ENCODE measurements at places on chromosomes 3 and 15.

GRCh38 chr3:32154205-32154579 lies 47.8 kb downstream of the GPD1L start:
- no peak for DNase-seq

DNA sequence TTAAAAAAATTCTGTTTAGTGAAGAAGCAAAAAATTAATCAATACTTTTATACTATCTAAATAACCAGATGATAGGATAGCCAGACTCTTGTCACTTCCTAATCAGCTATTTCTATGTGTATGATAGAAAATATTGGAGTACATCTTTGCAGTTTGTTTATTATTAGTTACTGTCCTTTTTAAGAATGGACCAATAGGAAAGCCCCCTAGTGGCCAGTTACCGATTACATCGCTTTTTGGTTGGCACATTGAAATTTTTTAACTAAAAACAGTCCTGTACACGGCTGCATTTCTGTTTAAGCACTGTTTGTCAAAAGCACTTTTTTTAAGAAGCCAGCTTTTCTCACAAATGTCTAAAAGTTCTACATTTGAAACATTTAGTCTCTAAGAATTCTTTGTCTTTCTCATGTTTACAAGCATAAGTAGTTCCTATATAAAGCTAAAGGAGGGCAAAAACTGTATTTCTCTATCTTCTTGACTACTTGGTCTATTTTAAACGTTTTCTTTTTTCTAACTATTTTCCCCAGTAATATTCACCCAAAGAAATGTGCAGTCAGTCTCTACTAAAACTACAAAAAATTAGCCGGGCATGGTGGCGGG lies 253.2 kb upstream of the LRTM1 start:
- DNase-seq = peak; percentile 64

- no peak for DNase-seq
Measured at GRCh38 chr3:172892158-172892557, 141.6 kb downstream of the ECT2 start.

GRCh38 chr3:126208606-126209256 lies 28.3 kb upstream of the ALDH1L1 start:
- DNase-seq = peak; percentile 64

DNA sequence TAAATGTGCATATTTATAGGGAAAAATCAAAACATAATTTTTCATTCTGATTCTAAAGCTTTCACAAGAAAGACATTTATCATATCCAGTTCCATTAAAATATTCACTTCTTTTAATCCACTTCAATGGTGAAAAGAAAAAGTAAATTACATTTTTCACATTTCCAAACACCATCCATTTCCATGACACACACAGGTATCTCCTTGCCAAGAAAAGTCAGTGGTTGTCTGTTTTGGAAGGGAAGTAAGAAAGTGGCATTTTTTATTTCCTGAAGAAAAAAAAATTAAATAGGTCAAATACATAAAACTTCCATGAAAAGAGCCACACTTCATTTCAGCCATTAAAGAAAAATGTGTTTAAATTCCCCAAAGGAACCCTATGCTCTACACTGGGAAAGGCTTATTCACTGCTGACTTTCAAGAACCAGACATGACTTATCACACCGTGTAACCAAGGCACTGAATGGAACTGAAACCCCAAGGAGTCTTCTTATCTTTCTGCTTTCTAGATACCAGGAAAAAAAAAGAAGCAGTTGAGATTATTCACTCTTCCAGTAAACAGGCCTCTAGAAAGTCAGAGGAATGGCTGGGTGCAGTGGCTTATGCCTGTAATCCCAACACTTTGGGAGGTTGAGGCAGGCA lies 44.5 kb downstream of the OSBPL10 start:
- DNase-seq = peak; percentile 83

DNA sequence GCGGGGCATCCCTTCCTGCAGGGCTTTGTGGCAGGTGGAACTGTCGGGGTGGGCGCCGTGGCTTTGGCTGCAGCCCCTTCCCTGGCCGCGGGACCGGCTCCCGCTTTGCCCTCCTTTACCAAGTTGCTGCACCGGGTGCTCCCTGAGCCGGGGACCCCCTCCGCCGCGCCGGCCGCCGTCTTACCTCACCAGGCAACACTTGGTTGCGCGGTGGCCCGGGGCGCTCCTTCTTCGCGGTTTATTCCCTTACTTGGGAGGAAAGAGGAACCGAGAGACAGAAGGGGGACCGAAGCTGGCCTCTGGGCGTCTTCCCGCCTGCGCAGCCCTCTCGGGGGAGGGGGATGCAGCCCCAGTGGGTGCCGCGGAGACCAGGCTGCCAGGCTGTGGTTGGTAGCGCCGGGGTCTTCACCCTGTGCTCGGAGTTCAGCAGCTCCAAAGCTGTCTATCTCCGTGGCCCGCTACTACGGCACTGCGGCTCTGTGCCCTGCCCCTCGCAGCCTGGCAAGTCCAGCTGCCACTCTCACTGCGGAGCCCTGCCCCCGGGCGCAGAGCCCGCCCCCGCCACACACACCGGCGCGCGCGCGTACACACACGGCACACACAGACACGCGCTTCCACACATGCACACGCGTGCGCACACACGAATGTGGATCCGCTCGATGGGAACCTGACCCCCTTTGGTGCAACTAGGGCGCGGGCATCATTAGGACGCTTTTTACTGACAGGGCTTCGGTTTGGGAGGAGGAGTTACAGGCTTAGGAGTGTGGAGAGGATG lies at the start of gene DGKG:
Gene DGKG (minus strand): TSS at position 473 of the 775 bp plus-strand sequence. CDS start 41,775 bp downstream, outside the sequence.
- DNase-seq = no peak

DNA sequence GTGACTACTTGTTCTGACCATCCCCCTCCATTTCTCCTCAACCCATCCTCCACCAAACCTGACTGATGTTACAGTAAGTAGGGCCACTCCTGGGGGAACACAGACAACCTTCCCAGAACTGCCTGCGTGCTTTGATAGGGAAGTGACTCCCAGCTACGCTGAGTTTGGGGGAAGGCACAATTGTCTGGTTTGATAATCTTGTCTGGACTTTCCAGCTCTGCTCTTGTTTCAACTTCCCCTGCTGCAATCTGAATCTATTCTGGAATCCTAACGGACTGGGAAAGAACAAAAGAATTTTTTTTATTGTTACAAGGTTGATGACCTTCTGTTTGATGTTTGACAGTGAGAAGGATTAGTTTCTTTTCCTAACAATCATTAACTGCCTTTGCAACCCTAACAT lies 895.6 kb downstream of the ROBO1 start:
- DNase-seq = peak; percentile 69

DNA sequence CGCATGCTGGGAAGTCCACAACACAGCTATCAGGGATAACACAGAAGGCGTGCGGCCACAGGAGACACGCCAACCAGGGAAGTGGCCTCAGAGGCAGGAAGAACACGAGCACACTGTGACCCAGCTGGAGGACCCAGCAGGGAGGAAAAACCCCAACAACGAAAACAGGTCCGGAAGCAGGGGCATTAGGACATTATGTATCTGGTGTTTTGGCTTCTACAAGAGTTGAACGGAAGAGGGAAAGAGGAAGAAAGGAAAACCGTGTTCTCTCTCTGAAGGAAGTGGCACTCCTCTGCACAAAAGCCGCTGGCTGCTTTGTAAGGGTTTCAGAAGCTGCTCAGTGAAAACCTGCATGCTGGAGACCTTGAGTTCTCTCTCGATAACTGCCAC lies 61.8 kb downstream of the HACD2 start:
- DNase-seq = no peak

- no peak for DNase-seq
Measured at GRCh38 chr3:141147657-141148056, 84.0 kb upstream of the PXYLP1 start.

DNA sequence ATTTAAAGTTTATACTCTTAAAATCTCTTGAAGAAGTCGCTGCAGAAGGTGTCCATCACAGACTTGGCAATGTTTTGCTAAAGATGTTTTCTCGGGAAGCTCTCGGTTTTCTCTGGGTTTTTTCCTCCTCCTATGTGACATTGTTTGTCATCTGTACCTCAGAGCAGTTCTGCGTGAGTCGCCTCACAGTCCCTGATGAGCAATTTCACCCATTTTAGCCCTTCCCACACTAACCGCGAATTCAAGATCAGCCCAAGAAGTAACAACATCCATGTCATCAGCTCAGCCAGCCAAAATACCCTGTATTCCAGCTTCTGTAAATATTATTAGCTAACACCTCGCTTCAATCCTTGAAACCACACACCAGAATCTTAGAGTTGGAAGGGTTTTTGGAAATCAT lies 224.3 kb upstream of the SETMAR start:
- no peak for DNase-seq

DNA sequence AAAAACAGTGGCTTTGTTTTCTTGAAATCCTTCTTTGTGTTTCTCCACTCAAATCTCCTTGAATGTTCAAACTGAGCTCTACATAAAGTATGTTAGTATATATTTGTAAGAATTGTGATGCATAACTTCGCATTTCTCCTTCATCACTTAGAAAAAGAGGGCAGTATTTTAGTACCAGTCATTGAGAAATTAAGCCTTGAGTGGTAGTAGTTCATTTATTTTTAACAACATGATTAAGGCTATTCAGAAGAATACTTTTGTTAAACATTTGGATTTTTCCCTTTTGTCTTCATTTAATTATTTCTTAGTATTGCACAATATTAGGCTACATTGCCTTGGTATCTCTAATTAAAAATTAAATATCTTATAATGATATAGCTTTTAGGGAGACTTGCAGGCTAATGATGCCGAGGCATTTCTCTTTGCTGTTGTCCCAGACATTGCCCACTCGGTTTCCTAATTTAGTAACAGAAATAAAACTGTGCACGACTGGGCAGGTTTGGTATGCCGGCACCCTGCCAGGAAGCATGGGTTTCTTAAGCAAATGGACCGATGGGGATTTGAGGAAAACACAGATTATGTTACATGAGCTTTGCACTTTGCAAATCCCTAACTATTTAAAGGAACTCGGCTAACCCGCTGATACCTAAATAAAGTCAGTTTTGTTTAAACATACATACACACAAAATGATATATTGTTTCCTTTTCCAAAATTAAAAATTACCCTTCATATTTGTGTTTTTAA lies 54.7 kb downstream of the LRRC28 start:
- no peak for DNase-seq

DNA sequence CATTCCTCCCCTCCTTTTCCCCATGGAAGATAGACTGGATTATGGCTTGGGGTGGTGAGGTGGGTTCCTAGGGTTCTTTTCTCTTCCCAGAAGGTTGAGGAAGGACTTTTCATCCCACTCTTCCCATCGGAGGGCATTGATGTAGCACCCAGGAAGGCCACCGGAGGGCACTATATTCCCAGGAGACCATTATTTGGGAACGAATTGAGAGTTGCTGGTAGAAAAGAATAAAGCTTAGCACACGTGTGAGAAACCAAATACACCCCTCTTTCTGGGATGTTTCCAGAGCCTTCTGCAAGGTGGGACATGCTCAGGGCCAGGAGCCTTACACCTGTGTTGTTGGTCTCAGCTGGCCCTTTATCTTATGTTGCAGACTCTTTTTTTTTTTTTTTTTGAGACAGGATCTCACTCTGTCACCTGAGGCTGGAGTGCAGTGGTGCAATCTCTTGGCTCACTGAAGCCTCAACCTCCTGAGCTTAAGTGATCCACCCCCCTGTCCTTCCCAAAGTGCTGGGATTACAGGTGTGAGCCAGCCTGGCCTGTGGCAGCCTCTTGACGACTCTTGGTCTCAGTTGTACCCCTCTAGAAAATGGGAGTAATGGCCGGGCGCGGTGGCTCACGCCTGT lies 6.3 kb upstream of the CDC25A start:
- peak; percentile 77 for DNase-seq

DNA sequence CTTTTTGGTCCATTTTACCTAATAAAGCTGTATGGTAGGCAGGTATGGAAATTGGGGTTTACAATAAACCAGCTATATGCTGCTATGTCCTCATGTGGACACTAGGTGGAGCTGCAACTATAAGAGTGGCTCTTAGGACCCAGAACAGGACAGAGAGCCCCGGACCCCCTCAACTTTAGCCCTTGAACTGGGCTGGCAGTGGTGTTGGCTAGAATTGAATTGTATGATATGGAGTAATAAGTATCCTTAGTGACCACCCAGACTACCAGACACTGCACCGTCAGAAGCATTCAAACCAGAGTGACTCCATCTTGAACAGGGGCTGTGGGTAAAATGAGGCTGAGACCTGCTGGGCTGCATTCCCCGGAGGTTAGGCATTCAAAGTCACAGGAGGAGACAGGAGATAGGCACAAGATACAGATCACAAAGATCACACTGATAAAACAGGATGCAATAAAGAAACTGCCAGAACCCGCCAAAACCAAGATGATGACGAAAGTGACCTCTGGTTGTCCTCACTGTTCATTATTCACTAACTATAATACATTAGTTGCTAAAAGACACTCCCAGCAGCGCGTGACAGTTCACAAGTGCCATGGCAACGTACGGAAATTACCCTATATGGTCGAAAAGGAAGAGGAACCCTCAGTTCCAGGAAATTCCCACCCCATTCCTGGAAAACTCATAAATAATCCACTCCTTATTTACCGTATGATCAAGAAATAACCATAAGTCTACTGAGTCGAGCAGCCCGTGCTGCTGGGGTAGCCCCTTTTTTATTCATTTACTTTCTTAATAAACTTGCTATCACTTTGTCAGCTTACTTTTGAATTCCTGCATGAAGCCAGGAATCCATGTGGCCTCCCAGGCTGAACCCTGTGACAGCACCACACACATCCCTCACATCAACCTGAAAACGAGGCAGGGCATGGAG lies 68.7 kb upstream of the BLM start:
- DNase-seq = peak; percentile 99

GRCh38 chr15:70806992-70807712 lies 43.8 kb upstream of the UACA start:
- DNase-seq = peak; percentile 49

GRCh38 chr15:77975332-77976094 lies 102.0 kb downstream of the TBC1D2B start:
- no peak for DNase-seq

DNA sequence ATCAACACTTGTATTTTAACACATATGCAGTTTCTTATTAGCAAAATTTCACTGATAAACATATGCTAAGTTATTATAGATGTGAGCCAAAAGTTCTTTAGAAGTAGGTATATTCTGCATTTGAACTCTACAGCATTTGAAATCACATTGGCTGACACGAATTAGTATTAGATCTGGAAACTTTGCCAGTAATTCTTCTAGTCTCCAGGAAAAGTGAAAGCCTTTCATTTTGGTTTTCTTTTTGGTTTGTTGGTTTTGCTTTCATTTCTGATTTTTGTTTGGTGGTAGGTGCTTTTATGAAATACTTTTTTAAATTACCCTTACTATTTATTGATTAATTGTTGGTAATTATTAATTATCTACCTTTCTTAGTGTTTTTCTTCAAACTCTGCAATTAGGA lies 72.9 kb downstream of the RBMS3 start:
- peak; percentile 28 for DNase-seq

DNA sequence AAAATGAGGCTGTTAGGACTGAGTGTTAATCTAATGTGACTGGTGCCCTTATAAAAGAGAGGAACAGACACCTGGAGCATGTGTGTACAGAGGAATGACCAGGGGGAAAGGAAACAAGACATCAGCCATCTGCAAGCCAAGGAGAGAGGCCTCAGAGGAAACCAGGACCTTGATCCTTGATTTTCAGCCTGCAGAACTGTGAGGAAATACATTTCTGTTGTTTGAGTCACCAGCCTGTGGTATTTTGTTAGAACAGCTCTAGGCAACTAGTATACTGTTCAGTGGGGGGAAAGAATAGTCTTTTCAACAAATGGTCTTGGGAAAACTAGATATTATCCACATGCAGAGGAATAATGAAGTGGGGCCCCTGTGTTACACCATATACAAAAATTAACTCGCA lies 80.6 kb downstream of the CCR1 start:
- no peak for DNase-seq

- no peak for DNase-seq
Measured at GRCh38 chr15:98139337-98139736, 178.8 kb downstream of the ARRDC4 start.

- peak; percentile 49 for DNase-seq
Measured at GRCh38 chr15:82549199-82549665, 9.0 kb upstream of the RPS17 start.

- DNase-seq = no peak
Measured at GRCh38 chr3:197125636-197126035, 96.0 kb upstream of the MELTF start.
